ENCODE measurements at places on chromosomes 5 and 9. TPM values are rescaled to one million over a fixed set of nuclear protein-coding genes. Genes with fewer than 3 reads are reported as not detected.

Gene SPRY4
- 177 TPM for total RNA-seq

DNA sequence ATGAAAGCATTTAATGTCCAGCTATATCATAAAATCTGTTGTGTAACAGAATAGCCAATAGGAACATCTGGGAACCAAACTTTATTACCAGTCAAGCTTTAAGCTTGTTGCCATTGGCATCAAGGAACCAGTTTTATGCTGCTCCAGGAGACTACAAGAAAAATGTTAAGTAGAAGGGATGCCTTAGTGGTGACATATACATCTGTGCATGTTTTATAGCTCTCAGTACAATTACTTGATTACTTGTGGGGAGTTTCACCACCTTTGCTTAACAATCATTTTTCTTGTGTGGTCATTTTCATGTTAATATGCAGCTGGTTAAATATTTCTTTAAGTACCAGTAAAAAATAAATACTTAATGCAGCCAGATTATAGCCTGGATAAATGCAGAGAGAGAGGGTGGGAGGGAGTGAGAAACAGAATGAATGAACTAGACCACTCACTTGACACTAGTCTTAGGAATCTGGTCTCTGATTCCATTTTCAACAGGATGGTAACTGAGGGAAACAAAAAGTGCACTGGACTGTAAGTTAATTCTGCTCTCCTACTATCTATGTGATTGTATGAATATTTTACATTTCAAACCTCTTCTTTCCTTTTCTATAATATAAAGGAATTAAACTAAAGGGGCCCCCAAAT, 35.7 kb upstream of the LURAP1L start:
- H3K27ac ChIP-seq = no peak overlapping the region
- H3K36me3 ChIP-seq = no peaks in the 10 kb centered on the region
- DNase-seq = peak; percentile 14
- H3K4me3 ChIP-seq = no peak overlapping the region
- no peaks in the 10 kb centered on the region for H3K27me3 ChIP-seq

DNA sequence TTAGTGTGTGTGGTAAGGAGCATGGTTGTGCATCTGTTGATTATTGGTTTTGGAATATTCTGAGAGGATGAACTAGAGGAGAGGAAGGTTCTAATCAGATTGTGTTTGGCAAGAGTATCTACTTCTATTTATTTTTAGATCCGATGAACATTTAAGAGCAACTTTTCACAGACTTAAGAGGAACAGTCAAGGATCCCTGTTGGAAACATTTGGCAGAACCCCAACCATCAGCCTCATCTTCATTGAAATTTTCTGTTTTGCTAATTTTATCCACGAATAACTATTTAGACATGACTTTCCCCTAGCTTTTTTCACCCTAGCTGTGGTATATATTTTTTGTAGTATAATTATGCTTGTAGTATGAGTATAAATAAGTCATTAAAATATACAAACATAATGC, 868.5 kb downstream of the MAT2B start:
- H3K36me3 ChIP-seq = no peaks in the 10 kb centered on the region
- H3K4me3 ChIP-seq = no peak overlapping the region
- H3K4me1 ChIP-seq = no peaks in the 10 kb centered on the region
- no peak for DNase-seq
- H3K27ac ChIP-seq = no peak overlapping the region
- no peaks in the 10 kb centered on the region for H3K27me3 ChIP-seq

- H3K27me3 ChIP-seq = no peaks in the 10 kb centered on the region
- no peak overlapping the region for H3K4me3 ChIP-seq
- no peaks in the 10 kb centered on the region for H3K36me3 ChIP-seq
- no peaks in the 10 kb centered on the region for H3K4me1 ChIP-seq
Observed at GRCh38 chr9:76772686-76773445, 8.6 kb downstream of the PCA3 start.

DNA sequence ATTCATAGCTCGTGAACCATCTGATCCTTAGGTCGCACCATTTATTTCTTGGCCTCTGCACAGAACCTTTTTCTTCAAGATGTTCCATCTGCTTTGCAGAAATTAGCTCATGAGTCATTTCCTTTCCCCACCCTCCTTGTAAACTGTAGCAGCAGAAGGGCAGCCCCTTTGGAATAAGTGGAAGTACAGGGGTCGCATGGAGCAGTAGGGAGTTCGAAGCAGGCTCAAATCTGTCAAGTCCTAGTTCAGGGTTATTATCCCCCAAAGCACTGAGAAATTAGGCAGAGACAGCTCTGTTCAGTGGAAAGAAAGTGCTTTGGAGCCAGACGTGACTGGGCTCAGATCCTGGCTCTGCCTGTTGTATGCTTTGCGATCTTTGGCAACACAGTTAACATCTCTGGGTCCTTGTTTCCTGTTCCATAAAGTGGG, 84.2 kb downstream of the SGCD start:
- H3K4me3 ChIP-seq = no peak overlapping the region
- H3K36me3 ChIP-seq = no peaks in the 10 kb centered on the region
- H3K27ac ChIP-seq = no peak overlapping the region
- H3K27me3 ChIP-seq = no peaks in the 10 kb centered on the region
- DNase-seq = no peak
